ENCODE measurements at places on chromosomes 4 and X.

DNA sequence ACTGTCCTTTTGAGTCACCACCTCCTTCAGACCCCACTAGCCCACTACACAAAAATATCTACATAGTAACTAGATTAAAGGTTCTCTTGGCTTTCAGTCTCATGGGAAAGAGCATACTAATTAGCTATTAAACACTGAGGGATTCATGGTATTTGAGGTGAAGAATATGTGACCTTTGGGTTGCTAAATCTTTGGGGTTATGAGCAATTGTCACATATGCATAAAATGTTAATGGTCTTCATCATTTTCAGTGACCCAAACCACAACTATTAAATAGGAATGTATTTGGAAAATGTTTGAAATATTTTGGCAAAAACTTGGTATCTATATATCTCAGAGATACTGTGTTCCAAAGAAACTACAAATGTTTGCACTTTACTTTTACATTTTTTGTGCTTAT, 365.1 kb downstream of the MAGEB5 start:
- DNase-seq = no peak

DNA sequence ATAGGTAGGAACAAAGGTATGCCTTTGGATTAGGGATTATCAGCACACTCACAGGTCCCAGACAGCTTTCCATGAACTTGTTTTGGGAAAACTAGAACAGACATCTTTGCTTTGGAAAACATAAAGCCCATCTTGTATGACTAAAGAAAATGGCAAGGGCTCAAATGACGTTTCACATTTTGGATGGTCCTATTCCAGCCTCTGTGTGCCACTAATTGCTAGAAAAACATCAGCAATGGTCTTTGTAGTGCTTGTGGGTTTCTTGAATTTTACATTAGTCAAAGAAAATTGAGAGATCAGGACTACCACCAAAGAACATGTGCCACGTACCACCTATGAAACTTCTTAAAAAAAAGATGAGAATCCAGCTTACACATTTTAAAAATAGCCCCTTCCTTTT, 111.4 kb downstream of the HDAC8 start:
- DNase-seq = no peak

DNA sequence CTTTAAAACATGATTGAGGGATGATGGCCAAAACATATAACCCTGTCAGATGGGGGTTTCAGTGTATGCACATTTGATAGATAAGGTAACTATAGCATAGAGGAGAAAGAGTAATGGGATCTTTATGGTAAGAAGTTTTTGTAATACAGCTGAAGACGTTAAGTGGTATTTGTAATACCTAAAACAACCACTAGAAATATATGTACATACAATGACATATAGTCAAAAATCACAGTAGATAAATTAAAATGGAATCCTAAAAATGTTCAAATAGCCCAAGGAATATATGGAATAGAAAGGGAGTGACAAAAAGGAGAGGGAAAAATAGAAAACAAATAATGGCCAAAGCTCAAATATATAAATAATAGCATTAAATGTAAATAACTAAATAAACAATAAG, 371.3 kb upstream of the FSTL5 start:
- DNase-seq = no peak

- no peak for DNase-seq
Observed at GRCh38 chr4:134539729-134540231, 338.2 kb upstream of the PABPC4L start.

- DNase-seq = no peak
Observed at GRCh38 chr4:121129606-121130325, 34.4 kb downstream of the TNIP3 start.

DNA sequence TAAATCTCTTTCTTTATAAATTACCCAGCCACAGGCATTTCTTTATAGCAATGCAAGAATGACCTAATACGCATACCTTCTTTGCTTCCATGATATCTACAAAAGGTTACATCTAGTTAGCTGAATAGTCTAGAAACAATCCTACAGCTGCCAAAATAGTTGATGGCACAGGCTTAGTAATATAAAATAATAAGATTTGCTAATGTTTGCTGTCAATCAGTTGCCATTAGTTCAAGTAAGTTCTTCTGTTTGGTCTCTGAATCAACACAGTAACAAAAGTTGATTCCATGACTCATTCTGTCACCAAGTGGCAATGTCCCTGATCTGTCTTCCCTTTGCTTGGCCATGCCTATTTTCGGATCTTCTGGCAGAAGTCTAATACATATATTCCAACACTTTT, 470.2 kb downstream of the SPRY1 start:
- no peak for DNase-seq

DNA sequence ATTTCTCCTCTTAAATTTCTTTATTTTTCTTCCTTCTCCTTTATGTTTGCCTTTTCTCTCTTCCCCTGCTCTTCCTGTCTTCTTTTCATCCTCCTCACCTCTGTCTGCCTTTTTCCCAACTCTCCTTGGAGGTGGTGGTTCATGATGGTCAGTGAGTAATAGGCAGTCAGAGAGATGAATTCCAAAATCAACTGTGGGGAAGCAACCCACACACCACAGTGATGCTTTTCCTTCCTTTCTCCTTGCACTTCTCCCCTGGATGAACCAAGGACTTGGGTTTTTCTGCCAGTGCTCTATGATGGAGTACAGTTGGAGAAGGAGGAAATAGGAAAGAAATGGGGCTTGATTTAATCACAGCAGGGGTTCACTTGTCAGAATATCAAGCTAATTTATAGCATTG, 153.8 kb downstream of the DCK start:
- no peak for DNase-seq

DNA sequence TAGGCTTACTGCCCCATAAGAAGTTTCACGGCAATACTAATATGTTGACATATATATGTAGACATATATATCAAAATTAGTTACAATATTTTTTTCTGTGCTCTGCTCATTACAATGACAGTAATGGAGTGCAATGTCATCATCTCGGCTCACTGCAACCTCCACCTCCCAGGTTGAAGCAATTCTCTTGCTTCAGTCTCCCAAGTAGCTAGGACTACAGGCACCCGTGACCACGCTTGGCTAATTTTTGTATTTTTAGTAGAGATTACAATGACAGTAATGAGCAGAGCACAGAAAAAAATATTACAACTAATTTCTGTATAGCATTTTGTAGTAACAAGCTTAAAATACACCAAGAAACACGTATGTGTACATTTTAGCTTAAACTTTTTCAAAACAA, 7.6 kb downstream of the EIF4E start:
- no peak for DNase-seq

- DNase-seq = peak; percentile 47
Observed at GRCh38 chr4:114386637-114387233, 211.9 kb upstream of the UGT8 start.

DNA sequence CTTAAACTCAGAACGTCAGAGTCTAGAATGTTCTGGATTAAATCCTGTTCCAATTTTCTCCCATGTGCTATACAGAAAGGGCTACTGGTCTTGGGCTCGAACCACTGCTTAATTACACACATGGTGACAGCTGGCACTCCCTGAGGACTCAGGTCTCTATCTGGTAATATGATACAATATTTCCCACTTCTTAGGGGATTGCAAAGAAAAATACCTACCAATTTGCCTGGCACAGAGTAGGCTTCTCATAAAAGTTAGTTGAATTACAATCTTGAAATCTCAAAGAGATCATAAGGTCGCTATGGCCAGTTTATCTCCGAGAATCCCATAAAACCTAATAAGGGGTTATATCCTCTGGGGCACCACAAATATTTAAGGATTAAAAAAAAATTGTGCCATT, 8.6 kb downstream of the GPM6B start:
- DNase-seq = no peak

- no peak for DNase-seq
Observed at GRCh38 chr4:5858020-5858769, 34.7 kb downstream of the CRMP1 start.

DNA sequence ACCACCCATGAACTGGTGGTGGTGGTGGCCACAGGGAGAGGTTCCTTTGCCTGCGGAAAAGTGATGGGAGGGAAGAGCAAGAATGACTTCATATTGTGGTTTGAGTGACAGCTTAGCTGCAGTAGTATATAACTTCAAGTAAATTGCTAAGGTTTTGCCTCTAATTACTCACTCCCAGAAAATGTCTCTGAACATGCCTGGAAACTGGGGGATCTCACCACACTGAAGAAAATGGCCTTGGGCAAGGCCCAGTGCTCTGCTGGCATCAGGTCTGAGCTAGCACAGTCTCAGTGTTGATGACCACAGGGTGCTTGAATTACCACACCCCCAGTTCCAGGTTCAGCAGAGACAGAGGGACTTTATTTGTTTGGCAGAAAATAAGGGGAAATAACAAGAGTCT, 2085.4 kb downstream of the ARAP2 start:
- DNase-seq = no peak

DNA sequence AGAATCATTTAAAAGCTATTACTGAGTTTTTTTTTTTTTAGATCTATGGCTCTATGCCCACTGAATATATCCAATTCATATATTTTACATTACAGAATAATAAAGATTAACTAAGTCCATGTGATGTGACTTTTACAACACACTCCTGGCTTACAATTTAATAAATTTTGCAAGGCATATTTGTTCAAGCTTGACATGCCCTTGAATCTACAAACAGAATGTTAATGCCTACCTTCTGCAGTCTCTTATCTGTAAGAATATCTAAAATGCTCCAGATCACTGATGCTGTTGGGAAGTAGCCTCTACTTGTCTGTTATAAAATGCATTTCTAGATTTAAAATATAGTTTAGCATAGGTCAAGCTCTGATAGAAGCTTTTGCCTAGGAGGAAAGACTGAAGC, 100.7 kb upstream of the RASGEF1B start:
- DNase-seq = no peak

GRCh38 chrX:153443476-153444332, 2.2 kb downstream of the TREX2 start:
- DNase-seq = no peak

DNA sequence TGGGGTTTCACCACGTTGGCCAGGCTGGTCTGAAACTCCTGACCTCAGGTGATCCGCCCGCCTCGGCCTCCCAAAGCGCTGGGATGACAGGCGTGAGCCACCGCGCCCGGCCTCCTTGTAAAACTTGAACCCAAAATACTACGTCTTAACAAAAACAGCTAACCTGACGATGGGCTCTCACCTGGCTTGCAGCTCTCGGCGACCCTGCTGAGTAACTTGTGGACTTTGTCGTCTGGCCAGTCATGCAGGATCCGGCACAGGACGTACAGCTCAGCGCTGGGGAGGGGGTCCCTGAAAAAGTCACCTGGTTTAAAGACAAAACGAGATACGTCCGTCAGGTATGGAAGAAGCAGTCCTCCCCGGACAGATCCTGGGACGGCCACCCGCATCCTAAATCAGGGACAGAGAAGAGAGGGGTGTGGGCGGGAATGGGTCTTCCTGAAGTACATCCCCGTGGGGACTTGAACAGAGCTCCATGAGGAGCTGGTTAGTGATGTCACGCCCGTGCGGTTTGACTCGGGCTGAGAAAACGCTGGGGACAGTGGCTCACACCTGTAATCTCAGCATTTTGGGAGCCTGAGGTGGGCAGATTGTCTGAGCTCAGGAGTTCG, 20.7 kb upstream of the SLC25A6 start:
- DNase-seq = no peak

GRCh38 chrX:10828036-10828435, 207.7 kb upstream of the MID1 start:
- no peak for DNase-seq

DNA sequence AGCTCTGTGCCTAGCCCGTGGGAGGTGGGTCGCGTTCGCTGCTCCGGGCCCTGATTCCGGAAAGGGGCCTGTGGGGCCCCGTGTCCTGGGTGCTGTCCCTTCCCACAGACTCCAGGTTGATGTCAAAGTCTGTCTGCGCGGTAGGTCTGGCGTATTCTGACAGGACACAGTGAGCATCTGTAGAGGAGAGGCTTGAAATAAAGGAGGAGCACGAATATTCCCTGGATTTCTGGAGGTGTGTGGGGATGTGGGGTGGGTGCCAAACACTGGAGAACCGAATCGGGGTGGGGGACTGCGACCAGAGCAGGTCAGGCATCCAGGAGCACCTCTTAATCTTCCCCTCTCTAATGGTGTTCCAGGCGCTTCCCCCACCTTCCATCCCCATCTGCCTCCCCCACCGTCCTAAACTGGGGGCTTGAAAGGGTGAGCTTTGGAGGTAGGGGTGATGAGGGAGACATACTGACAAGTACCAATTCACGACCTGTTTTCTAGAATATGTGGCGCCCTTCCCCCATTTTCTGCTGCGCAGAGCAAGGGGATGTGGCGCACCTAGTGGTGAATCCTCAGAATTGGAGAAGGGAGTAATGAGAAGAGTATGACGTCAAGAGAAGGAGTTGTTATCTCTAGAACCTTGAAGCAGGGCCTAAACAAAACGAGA, 877 bp downstream of the GPRASP1 start:
- no peak for DNase-seq

- no peak for DNase-seq
Observed at GRCh38 chr4:8916351-8916885, 44.8 kb upstream of the HMX1 start.

Data from SK-N-MC (cell line).